ENCODE measurements at places on chromosomes 11 and 22.

- no peak for DNase-seq
These were observed 79.3 kb downstream of the SGSM3 start for GRCh38 chr22:40449676-40450035.

- no peak for DNase-seq
These were observed 79.5 kb downstream of the GAB2 start for GRCh38 chr11:78338138-78338537.

DNA sequence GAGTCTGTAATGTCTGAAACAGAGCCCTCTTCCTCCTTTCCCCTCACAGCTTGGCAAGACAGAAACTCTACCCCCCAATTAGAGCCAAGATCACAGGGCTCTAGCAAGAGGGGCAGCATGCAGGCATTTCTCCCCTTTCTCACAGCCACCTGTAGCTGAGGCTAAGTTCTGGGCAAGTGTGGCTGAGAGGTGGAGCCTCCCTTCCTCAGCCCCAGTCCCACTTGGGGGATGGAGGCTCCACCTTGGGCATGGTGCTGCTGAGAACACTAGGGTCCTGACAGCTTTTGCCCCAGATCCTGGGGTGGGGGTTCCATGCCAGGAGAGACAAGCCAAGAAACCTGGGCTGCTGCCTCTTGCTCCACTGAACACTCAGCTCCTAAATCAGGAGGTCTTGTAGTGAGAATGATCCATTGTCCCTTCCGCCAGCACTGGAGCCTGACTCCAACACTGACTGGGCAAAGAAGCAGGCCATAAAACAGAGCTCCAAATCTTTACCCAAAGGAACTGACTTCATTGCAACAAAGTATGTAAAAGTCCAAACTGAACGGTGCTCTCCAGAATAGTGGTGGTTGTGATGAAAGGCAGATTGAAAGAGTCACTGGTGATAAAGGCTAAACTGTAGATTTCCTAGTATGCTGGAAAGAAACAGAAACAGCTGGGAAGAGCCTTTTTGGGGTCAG, 25.6 kb downstream of the NARS2 start:
- DNase-seq, result no peak

- no peak for DNase-seq
These were observed 39.1 kb upstream of the LIPT2 start for GRCh38 chr11:74532501-74533246.

DNA sequence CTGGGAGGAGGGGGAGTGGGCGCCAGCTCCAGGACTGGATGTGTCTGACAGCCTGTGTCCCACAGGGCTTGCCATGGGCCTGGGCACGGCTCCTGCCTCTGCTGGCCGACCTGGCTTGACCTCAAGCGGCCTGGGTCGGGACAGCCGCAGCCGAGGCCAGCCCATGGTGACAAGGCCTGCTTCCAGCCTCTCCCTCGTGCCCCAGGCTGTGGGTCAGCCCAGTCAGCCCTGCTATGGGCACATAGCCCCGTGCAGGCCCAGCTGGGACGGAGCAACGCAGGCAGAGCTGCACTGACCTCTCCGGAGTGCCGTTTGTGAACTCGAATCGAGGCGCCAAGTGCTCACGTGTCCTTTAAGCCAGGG, 17.9 kb downstream of the OSBPL5 start:
- DNase-seq, result no peak

DNA sequence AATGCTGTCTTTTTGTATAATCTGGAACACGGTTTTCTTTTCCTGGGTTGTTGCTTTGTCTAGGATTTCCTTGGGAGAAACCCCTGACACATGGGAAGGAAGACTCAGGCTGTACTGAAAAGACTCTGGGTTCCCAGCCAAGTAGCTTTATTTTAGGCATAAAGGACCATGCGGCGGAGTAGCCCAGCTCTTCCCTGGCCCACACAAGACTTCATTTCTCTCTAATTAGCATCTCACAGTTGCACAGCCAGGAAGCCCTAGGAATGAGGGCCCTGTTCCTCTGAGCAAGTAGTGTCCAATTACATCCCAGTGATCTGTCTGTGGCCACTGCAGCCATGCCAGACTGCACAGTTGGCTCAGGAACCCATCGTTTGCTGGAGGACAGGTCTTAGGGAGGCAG, 319.5 kb downstream of the TENM4 start:
- no peak for DNase-seq

- DNase-seq, result no peak
These were observed 1.2 kb upstream of the SLN start for GRCh38 chr11:107713009-107713408.

DNA sequence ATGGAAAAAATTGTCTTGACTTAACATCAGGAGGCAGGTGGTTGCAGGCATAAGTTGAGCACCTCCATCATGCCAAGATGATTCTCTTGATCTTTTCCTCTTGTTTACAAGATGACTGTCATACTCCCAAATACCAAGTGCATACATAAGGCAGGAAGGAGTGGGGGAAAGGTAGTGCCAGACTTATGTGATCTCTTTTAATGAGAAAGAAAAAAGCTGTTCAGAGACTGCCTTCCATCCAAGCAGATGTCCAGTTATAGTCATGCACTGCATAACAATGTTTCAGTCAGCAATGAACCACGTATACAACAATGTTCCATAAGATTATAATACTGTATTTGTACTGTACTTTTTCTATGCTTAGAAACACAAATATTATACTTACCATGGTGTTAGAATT, 135.7 kb downstream of the EHF start:
- no peak for DNase-seq

- no peak for DNase-seq
These were observed 5.5 kb downstream of the APOL2 start for GRCh38 chr22:36233796-36234195.

- no peak for DNase-seq
These were observed 113.6 kb downstream of the TEAD1 start for GRCh38 chr11:12787847-12788246.

GRCh38 chr11:118010738-118011461, 24.7 kb downstream of the IL10RA start:
- DNase-seq, result peak; percentile 41

GRCh38 chr11:60500276-60500910, 7.8 kb downstream of the MS4A12 start:
- no peak for DNase-seq

- DNase-seq, result no peak
These were observed 64.4 kb upstream of the HORMAD2 start for GRCh38 chr22:30015846-30016245.
